GM23248 (cell line): ENCODE measurements at places on chromosomes 3 and 15. TPM values are rescaled to one million over a fixed set of nuclear protein-coding genes. Genes with fewer than 3 reads are reported as not detected.
A peak's percentile ranks its signal among the peaks of the same experiment; 100 is the strongest.

The DLEC1 gene
- total RNA-seq: not detected in 2 replicates

The ZNF660 gene
- total RNA-seq: 0.76 and 0.97 TPM in 2 replicates

The DNASE1L3 gene
- total RNA-seq: not detected in 2 replicates

GRCh38 chr15:38349251-38349650 lies 96.6 kb downstream of the SPRED1 start:
- H3K4me1 ChIP-seq: peaks cover 8% of the 10 kb centered on the region; the same call in 1 of the 2 replicates
- no peak overlapping the region for H3K27ac ChIP-seq
- DNase-seq: no peak
- H3K27me3 ChIP-seq: no peaks in the 10 kb centered on the region
- peaks cover 41% of the 10 kb centered on the region for H3K36me3 ChIP-seq

DNA sequence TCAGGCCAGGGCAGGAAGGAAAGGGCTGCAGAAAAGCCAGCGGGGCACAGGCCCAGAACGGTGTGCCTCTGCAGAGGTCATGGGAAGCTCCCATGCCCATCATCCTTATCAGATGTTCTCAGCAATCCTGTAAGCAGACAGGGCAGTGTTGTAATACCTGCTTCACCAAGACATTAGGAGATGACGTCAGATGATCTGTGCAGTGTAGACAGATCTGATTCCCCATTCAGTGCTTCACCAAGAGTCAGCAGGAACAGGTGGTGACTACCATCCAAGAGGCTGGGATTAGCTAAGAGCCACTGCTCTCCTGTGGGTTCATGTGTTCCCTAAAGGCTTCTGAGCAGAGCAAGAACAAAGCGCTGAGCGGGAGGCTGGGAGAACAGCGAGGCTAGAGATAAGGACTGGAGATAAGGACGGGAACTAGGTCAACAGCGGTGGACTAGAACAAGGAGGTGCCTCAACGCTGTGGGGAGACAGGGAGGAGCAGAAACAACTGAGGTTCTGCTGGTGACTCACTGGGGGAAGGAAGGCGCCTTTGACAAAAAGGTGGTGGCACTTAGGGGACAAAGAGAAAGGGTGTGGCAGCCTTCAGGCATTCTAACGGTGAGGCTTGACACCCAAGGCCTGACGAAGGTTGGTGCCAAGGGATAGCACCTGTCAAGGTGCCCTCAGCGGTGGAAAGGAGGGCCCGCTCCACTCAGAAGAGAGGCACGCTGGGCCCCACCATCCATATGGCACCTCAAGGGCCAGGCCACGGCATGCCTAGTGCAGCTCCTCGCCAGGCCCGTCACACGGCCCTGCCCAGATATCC lies 28.4 kb downstream of the CCDC12 start:
- DNase-seq: peak; percentile 28
- no peak overlapping the region for H3K27ac ChIP-seq
- H3K36me3 ChIP-seq: no peaks in the 10 kb centered on the region
- H3K4me3 ChIP-seq: no peak overlapping the region
- H3K4me1 ChIP-seq: peaks cover 13% of the 10 kb centered on the region
- no peaks in the 10 kb centered on the region for H3K27me3 ChIP-seq

DNA sequence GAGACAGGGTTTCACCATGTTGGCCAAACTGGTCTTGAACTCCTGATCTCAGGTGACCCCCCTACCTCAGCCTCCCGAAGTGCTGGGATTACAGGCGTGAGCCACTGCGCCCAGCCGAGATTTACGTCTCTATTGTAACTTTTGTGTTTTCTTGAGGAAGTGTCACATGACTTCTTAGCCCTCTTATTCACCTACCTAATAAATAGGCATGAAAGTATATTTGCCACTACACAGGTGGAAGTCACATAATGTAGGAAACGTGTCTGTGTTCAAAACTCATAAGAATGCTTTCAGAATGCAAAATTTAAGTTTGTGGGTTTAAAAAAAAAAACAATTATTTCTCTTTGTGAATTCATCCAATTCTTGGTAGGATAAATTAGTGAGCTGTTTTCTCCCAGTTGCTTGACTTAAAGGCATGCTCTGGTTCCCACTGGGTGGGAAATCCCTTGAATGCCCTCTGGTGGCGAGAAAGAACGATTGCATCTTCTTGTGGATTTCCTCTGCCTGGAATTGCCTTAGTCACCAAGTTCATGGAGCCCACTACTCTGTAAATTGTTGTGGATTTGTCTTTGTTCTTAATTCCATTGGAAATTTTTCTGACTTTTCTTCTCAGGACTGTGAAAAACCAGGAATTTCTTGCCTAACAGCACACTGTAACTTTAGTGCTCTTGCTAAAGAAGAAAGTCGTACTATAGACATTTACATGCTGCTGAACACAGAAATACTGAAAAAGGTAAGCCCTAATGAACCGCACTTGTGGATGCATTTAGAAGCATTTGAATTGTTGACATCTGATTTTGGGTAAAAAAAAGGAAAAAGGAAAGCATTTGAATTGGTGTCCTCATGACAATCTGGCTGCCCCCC lies 82.2 kb upstream of the CTDSPL start:
- DNase-seq: peak; percentile 83
- H3K36me3 ChIP-seq: no peaks in the 10 kb centered on the region
- 0 out of 2 replicates have a peak, but pooled peaks cover 5% of the 10 kb centered on the region for H3K27me3 ChIP-seq
- H3K4me3 ChIP-seq: no peak overlapping the region
- H3K4me1 ChIP-seq: no peaks in the 10 kb centered on the region
- H3K27ac ChIP-seq: no peak overlapping the region

DNA sequence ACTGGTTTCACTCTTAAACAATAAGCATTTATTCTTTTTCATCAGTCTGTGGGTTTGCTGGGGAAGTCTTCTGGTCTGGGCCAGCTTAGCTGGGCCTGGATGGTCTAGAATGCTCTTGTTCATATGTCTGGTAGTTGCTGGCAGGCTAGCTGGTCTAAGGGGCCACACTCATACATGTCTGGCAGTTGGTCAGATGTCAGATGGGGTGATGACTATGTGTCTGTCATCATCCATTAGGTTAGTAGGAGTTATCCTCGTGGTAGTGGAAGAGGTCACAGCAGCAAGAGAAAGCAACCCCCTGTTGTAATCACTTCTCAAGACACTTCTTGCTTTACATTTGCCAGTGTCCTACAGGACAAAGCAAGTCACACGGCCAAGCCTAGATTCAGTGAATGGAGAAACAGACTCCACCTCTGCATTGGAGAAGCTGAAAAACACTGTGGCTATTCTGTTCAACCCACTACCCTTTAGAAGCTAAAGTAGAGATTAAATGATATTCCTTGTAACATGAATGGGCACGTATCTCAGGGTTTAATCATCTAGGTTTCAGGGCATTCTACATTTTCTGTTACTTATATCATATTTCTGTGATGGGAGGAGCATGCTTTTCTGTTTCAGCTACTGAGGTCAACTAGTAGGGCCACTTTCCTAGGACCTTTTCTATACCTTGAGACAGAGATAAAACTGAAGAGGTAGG lies 5.5 kb upstream of the ARID3B start:
- no peak overlapping the region for H3K27ac ChIP-seq
- no peak for DNase-seq
- H3K36me3 ChIP-seq: no peaks in the 10 kb centered on the region
- no peaks in the 10 kb centered on the region for H3K27me3 ChIP-seq
- peaks cover 23% of the 10 kb centered on the region for H3K4me1 ChIP-seq
